ENCODE measurements at places on chromosomes 2 and 18.

DNA sequence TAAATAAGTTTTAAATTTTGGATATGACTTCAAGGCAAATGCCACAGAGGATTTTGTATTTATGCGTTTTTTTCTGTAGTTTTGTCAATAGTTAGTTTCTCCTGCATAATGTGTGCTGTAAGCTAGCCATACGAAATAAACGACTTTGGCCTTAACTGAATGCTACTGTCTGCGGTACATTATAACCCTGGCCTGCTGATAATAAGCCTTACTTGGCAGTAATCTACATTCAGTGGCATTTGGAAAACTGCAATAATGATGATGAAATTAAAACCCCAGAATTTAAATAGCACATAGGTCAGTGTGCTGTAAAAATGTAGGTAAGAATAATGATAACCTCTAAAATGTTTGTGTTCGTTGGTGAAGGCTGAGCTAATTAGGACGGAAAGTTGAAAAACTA lies 88.8 kb downstream of the LRP1B start:
- no peak for DNase-seq

- DNase-seq: no peak
These were observed 6.7 kb downstream of the TMBIM1 start for GRCh38 chr2:218285604-218286003.

DNA sequence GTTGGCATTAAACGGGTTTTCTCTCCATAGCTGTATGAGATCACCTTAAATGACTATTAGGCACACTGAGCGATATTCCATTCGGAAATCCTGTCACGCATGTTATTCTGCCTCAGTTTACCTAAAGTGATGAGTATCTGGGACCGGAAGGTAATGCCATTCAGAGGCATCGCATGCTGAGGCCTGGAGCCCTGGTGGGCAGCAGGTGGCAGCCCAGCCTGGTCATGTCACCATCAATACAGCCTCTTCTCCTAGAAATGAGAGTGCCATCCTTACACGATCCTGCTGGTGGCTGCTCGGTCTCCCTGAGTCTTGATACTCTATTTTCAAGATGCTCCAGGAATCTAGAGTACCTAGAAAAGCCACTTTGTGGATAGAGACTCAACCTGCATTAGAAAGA lies 119.8 kb downstream of the EIPR1 start:
- no peak for DNase-seq

DNA sequence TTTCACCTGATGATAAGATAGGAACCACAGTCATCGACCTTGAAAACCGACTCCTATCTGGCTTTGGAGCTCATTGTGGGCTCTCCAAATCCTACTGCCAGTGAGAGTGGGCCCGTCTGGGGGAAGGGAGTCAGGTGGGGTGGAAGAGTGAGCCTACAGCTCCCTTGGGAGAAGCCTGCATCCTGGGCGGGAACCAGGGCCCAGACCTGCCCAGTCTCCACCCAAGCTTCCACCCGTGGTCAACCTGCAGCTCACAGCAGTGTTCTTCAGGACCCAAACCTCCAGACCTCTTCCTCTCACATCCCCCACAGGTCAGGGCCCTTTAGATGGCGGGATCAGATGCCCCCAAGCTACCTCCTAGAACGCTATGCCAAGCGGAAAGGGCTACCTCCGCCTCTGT lies 40.2 kb downstream of the LMAN2L start:
- no peak for DNase-seq

GRCh38 chr2:224257156-224257555 lies 144.8 kb downstream of the FAM124B start:
- no peak for DNase-seq

GRCh38 chr2:68420254-68420910 lies 46.7 kb downstream of the FBXO48 start:
- no peak for DNase-seq

GRCh38 chr2:40227210-40227609 lies 224.7 kb downstream of the SLC8A1 start:
- no peak for DNase-seq

- no peak for DNase-seq
These were observed 57.8 kb downstream of the PDK1 start for GRCh38 chr2:172613615-172614231.

- no peak for DNase-seq
These were observed 8.3 kb upstream of the TMEM178A start for GRCh38 chr2:39657287-39657937.

GRCh38 chr2:6863792-6864191 lies 1.9 kb downstream of the CMPK2 start:
- no peak for DNase-seq

GRCh38 chr18:3075491-3075890 lies 62.5 kb upstream of the LPIN2 start:
- no peak for DNase-seq

All from NCI-H1048 (cell line).